ENCODE measurements at places on chromosomes 16 and 17.

- no peak for DNase-seq
Measured at GRCh38 chr17:44417553-44417952, 28.1 kb upstream of the ITGA2B start.

- no peak for DNase-seq
Measured at GRCh38 chr16:89523680-89524344, 15.6 kb downstream of the SPG7 start.

- peak; percentile 92 for DNase-seq
Measured at GRCh38 chr17:70622368-70623260, 453.3 kb downstream of the KCNJ2 start.

DNA sequence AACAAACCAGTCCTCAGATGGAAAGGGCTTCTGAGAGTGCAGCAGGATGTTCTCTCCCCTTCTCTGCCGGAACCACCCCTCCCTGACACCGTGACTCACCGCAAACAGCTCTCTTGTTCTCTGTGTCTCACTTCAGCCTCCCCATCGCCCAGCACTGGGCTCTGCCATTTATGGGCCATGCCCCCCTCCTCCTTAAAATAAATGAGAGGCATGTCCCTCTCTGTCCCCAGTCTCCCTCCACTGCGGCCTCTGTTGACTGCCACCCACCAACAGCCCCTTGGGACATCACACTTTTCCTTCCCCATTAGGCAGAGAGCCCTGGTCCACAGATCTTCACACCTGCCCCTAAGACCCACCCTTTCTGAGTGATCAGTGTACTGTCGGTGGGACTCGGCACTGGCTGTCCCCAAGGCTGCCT, 6.3 kb downstream of the CCDC102A start:
- DNase-seq: no peak

- DNase-seq: peak; percentile 95
Measured at GRCh38 chr17:75693500-75694481, 26.7 kb downstream of the SAP30BP start.

DNA sequence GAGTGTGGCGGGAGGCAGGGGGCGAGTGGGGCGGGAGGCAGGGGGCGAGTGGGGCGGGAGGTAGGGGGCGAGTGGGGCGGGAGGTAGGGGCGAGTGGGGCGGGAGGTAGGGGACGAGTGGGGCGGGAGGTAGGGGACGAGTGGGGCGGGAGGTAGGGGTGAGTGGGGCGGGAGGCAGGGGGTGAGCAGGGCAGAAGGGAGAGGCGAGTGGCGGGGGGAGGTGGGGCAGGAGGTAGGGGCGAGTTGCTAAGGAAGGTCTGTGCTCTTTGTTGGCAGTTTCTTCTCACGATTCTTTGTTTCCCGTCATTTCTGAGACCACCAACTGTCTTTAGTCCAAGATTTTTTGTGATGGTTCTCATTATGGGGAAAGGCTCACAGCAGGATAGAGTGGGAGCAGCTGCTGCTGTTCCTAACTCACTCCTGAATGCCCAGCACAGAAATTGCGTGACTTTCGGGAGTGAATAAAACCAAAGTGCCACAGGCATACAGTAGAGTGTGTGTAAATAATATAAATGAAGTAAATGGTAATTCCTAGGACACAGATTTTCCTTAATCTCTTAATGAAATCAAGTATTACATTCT, 44.7 kb downstream of the COG7 start:
- no peak for DNase-seq

DNA sequence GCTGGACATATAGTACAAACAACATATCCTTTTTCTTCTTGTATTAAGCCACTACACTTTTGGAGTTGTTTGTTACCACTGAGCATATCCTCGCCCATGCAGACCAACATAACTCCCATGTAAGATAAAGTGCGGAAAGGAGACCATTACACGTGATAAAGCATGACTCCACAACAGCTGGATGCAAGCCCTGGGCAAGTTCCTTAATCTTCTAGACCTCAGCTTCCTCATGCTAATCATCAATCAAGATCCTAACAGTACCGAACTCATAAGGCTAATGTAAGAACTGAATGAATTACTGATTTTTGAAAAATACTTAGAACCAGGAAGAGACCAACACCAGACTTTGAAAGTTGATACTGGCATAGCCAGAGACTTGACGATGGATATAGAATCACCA, 47.0 kb upstream of the GSG1L start:
- peak; percentile 53 for DNase-seq

DNA sequence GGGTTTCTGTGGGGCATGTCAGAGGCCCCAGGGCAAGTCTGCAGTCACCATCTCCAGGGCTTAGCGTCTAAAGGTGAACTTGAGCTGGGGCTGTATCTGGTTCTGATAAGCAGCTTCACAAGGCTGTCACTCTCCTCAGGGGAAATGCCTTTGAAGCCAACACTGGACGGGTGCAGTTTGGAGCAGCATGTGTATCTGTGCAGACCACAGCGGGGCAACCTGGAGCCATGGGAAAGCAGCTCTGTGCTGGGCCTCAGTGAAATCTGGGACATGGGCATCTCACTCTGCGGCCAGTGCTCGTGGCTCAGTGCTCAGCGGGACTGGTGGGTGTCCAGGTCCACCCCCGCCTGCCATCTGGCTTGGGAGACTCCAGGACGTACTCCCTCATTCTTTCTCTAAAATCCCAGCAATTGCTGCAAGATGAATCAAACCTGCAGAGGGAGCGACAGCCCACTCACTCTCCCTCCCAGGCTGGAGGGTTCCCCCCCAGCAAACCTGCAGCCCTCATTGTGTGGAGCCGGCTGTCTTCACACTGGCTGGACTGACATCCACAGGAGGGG, 63.5 kb downstream of the PRMT7 start:
- no peak for DNase-seq

- no peak for DNase-seq
Measured at GRCh38 chr17:73598212-73598611, 46.0 kb downstream of the SDK2 start.

GRCh38 chr16:24516900-24517669, 22.3 kb upstream of the RBBP6 start:
- DNase-seq: peak; percentile 87

DNA sequence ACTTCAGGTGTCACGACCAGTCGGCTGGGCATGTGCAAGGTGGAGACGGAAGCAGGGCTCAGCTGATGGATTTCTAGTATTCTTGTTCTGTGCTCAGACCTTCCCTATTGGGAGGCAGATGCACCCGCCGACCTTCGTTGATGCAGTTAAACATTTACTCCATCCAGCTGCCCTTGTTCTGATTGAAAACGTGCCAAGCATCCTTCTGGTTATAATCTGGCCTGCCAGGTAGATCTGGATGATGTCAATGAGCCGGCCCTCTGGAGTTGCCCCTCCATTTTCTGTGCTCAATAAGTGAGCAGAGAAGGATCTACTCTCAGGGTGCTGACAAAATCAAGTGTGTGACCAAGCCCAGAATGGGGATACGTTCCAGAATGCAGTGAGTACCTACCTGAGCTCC, 38.3 kb downstream of the CCDC182 start:
- no peak for DNase-seq

All from pons (tissue), 1 donor.